ENCODE measurements at places on chromosomes 1 and 21.

DNA sequence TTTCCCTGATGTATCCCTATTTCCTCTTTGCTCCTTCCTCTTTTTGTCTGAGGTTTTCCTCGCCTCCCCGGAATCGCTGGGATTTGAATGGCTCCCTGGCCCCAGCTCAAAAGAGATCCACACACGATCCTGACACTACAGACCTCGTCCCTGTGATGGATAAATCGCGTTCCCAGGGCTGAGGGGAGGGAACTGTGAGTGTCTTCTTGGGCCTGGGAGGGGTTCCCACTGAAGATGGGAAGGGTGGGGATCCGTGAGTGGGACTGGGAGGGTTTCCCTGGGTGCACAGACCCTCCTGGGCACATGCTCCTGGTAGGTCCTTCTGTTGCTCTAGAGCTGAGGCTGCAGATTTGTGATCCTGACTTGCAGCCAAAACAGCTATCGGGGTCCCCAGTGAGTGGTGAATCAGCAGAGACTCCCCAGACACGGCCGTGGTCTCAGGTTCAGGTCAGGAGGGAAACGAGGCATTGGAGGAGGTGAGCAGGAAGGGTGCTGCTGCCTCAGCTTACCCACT, 591.0 kb downstream of the PTPRU start:
- no peaks in the 10 kb centered on the region for H3K4me1 ChIP-seq
- DNase-seq = no peak
- no peak overlapping the region for H3K4me3 ChIP-seq
- H3K36me3 ChIP-seq = no peaks in the 10 kb centered on the region
- H3K27me3 ChIP-seq = peaks cover 63% of the 10 kb centered on the region

GRCh38 chr1:47434051-47434842, 3.6 kb upstream of the FOXD2 start:
- H3K27me3 ChIP-seq = peaks cover 90% of the 10 kb centered on the region
- H3K4me3 ChIP-seq = peak overlapping the region; percentile 23
- DNase-seq = no peak
- H3K27ac ChIP-seq = no peak overlapping the region
- H3K4me1 ChIP-seq = peaks cover 69% of the 10 kb centered on the region
- no peaks in the 10 kb centered on the region for H3K36me3 ChIP-seq

DNA sequence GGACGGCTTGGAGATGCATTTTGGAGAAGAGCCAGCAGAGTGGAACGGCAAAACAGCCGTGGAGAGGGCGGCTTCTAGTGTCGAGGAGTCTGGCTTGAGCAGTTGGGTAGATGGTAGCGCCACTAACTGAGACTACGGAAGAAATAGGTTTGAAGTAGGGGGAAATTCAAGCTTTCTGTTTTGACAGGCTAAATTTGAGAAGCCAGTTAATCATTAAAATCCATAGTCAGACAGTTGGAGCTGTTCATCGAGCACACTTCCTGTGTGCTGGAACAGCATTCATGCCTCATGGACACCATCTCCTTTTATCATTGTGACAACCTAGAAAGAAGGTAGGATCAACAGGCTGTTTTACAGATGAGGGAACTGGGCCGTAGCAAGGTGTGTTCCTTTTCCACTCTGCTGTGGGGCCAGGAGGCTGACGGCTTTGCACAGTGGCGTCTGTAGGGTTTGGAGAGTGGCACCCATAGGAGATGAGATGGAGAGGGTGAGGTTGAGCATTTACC, 3.4 kb upstream of the PKLR start:
- H3K27me3 ChIP-seq = no peaks in the 10 kb centered on the region
- H3K4me1 ChIP-seq = peaks cover 8% of the 10 kb centered on the region
- no peak for DNase-seq
- H3K36me3 ChIP-seq = no peaks in the 10 kb centered on the region
- H3K27ac ChIP-seq = no peak overlapping the region

GRCh38 chr21:44653123-44653522, 1.3 kb downstream of the KRTAP12-4 start:
- no peaks in the 10 kb centered on the region for H3K4me1 ChIP-seq
- no peak for DNase-seq
- peaks cover 28% of the 10 kb centered on the region for H3K27me3 ChIP-seq

- no peaks in the 10 kb centered on the region for H3K36me3 ChIP-seq
- peak overlapping the region; percentile 93 for H3K4me3 ChIP-seq
- H3K27me3 ChIP-seq = no peaks in the 10 kb centered on the region
- H3K27ac ChIP-seq = peak overlapping the region; percentile 100
- DNase-seq = no peak
Observed at GRCh38 chr1:21783679-21784603, 992 bp upstream of the USP48 start.

GRCh38 chr1:94071976-94072375, 49.0 kb downstream of the ABCA4 start:
- no peaks in the 10 kb centered on the region for H3K4me1 ChIP-seq
- no peaks in the 10 kb centered on the region for H3K27me3 ChIP-seq
- H3K27ac ChIP-seq = no peak overlapping the region
- H3K36me3 ChIP-seq = no peaks in the 10 kb centered on the region
- no peak overlapping the region for H3K4me3 ChIP-seq
- no peak for DNase-seq

DNA sequence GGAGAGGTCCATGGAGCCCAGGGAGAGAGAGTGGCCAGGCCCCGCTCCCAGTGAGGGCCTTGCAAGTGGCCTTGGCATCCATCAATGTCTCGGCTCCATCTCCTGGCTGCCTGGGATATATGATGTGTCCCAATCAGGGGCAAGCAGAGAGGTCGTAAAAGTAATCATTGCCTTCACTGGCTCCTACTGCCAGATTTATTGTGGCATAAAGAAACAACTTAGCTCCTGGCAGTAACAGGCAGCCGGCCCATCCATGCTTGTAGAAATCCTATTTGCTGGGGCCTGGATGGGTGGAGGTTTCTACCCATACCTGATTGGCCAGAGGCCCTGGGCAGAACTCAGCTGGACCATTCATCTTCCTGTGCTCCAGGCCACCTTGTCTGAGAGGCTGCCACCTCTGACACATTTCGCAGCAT, 272.6 kb downstream of the MATN1 start:
- no peak overlapping the region for H3K27ac ChIP-seq
- DNase-seq = peak; percentile 48
- no peaks in the 10 kb centered on the region for H3K4me1 ChIP-seq

DNA sequence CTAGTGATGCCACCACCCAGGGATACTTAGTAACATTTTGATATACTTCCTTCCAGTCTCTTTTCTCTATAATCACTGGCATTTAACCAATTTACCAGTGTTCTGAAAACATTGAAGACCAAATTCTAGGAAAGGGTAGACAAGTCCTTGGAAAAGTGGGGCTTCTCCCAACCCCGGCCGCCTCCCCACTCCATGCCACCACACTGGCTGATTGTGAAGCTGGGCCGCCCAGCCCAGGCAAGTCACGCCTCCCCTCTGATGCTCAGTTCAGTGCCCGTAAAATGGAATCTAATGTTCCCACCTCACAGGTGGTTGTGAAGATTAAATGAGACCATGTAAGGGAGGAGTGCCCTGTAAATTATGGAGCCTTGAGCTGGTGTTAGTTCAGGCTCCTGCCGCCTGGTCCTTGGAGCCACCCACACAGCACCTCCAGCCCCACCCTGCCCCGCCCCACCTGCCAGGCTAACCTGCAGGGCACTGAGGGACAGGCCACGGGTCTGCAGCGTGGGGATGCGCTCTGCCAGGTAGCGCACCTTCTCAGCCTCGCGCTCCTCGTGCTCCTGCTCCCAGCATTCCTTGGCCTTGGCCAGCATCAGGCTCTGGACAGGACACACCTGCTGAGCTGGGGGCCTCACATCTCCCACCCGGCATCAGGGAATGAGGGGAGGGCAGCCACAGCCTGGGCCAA, 7.3 kb downstream of the TNNI1 start:
- no peaks in the 10 kb centered on the region for H3K36me3 ChIP-seq
- no peak overlapping the region for H3K27ac ChIP-seq
- H3K27me3 ChIP-seq = no peaks in the 10 kb centered on the region
- DNase-seq = no peak
- no peaks in the 10 kb centered on the region for H3K4me1 ChIP-seq

- peaks cover 11% of the 10 kb centered on the region for H3K36me3 ChIP-seq
- no peak for DNase-seq
- no peaks in the 10 kb centered on the region for H3K27me3 ChIP-seq
Observed at GRCh38 chr1:27878039-27878438, 5.7 kb downstream of the THEMIS2 start.

GRCh38 chr21:28543975-28544374, 448.7 kb downstream of the LTN1 start:
- H3K27me3 ChIP-seq = no peaks in the 10 kb centered on the region
- no peaks in the 10 kb centered on the region for H3K4me1 ChIP-seq
- DNase-seq = no peak
- H3K27ac ChIP-seq = no peak overlapping the region

DNA sequence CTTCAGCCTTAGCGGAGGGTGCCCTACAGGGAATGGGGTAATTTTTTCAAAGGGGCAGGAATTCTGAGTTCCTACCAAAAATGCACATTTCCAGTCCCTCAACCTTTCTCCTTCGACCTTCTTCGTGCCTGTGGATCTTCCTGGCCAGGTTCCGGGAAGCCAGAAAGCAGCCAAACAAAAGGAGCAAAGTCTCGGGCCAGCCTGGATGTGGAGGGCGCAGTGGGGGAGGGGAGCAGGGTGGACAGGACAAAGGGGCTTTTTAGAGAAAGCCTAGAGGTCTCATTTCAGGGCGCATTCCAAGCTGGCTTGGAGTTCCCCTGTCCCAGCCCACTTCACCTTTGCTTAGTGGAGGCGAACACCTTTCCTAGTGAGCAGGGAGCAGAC, 2.9 kb upstream of the INAVA start:
- H3K27me3 ChIP-seq = peaks cover 43% of the 10 kb centered on the region
- H3K4me3 ChIP-seq = peak overlapping the region; percentile 48
- H3K4me1 ChIP-seq = peaks cover 28% of the 10 kb centered on the region
- no peak overlapping the region for H3K27ac ChIP-seq
- DNase-seq = no peak

- no peaks in the 10 kb centered on the region for H3K27me3 ChIP-seq
- H3K4me3 ChIP-seq = no peak overlapping the region
- DNase-seq = no peak
Observed at GRCh38 chr1:185850366-185850765, 116.2 kb downstream of the HMCN1 start.

GRCh38 chr1:23466423-23466989, 17.5 kb downstream of the ASAP3 start:
- no peaks in the 10 kb centered on the region for H3K27me3 ChIP-seq
- no peak overlapping the region for H3K27ac ChIP-seq

GRCh38 chr1:181124291-181124751, 35.8 kb downstream of the IER5 start:
- no peak overlapping the region for H3K4me3 ChIP-seq
- H3K27ac ChIP-seq = no peak overlapping the region
- H3K36me3 ChIP-seq = no peaks in the 10 kb centered on the region
- DNase-seq = no peak
- H3K27me3 ChIP-seq = no peaks in the 10 kb centered on the region
